NCI-H2171 treated with DMSO at 0.1 percent for 48 hours (cell line): ENCODE measurements at places on chromosomes 4 and X.

DNA sequence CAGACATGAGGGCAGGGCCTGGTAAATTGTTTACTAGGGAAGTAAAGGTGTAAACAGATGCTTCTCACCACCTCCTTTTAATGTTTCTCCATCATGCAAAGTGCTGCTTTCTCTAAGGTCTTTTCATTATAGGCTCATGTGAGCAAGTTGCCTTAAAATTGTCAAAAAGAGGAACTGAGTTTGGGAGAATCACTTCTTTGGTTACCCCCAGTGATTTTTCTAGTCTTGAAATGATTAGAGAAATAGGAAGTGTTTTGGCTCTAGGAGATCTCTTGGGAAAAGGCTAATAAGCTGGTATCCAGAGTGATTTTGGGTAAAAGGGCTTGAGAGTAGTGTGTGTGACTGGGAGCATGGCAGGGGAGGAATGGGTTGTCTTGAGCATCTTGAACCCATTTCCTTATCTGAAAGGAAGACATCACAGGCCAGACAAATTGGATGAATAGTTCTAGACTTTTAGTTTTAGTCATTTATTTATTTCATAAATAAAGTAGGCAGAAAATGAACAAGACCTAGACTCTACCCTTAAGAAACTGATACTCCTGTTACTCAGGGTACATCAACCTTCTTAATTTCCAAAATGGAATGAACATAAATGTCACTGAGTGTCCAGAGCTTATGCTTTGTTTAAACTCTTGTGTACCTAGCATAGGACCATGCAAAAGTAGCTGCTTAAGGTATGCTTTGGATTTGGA, 14.2 kb downstream of the GRPR start:
- DNase-seq, result no peak

DNA sequence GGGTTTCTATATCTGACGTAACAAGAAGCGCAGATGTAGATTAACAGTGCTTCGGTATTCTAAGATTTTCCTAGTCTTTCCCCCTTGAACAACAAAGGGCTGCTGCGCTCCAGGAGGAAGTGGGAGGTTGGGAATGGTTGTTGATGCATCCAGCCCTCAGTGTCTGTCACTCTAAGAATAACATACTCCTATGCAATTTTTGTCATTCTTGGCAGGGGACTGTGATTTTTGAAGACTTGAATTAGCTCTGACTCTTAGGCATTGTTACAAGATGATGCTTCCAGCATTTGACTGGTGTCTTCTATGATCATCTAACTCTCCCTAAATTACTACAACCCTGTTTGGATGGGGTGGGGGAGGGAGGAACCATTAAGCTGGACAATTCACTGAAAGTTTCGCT, 394.2 kb downstream of the ARHGAP24 start:
- no peak for DNase-seq

DNA sequence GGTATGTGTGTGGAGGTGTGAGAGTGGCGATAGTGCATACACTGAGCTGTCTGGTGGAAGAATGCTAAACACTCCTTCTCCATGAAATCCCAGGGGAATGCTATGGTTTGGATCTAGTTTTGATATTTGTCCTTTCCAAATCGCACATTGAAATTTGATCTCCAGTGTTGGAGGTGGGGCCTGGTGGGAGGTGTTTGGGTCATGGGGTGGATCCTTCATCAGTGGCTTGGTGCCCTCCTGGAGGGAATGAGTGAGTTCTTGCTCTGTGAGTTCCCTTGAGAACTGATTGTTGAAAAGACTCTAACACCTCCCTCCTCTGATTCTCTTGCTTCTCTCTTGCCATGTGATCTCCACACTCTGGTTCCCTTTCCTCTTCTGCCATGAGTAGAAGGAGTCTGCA, 114.1 kb upstream of the HHIP start:
- DNase-seq, result no peak

DNA sequence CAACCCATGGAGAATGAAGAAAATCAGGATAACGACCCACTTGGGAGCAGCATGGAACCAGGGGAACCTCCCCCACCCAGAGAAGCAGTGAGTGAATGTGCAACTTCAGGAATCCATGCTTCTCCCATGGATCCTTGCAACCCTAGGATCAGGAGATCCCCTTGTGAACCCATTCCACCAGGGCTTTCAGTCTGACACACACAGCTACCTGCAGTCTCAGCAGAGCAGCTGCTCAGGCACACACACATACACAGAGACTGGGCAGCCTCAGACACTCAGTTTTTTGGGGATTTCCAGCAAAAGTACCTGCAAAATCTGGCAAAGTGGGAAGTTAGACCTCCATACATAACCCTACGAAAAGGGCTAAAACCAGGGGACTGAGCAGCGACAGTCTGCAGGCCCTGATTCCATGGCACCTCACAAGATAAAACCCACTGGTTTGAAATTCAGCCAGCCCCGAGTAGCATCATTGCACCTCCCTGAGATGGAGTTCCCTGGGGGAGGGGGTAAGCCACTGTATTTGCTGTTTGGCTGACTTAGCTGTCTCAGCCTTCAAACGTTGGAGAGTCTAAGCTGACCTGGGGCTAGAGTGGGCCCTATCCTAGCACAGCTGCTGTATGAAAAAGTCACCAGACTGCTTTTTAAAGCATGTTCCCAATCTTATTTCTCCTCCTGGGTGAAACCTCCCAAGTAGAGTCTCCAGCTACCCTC, 737.5 kb upstream of the NDST4 start:
- no peak for DNase-seq

DNA sequence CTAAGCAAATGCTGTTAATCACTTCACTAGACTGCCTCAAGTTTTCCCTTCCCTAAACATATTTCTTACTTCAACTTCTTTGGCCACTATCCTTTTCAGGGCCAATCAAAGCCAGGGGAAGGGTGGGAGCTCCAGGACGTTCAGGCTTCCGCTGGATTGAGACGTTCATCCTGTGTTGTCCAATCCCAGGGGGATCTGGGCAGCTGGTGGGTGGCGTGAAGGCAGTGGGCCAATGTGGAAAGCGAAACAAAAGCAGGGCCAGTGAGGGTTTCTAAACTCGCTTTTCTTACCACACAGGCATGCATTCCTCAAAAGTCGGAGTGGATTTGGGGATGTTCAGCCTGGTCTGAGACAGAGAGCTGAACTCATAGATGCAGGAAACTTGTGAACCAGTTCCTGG, 7.6 kb downstream of the CXCL13 start:
- DNase-seq, result no peak

DNA sequence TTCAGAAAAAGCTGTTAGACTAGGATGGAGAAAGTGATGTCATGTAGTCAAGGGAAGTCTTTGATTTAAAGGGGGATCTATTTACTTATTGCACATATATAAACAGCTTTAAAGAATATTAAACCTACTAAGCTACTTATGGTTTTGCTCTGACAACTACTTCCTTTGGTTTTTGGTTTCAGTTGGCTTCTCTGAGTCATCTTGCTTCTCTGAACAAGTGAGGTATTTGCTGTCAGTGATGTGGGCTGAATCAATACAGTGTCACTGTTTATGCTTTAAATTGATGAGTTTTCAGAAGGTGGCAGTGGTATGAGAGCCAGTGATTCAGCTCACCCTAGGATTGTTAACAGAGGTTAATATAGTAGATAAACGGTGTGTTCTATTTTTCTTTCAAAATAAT, 75.1 kb downstream of the CEP44 start:
- no peak for DNase-seq

GRCh38 chr4:36420111-36420679, 138.8 kb downstream of the DTHD1 start:
- DNase-seq, result no peak

DNA sequence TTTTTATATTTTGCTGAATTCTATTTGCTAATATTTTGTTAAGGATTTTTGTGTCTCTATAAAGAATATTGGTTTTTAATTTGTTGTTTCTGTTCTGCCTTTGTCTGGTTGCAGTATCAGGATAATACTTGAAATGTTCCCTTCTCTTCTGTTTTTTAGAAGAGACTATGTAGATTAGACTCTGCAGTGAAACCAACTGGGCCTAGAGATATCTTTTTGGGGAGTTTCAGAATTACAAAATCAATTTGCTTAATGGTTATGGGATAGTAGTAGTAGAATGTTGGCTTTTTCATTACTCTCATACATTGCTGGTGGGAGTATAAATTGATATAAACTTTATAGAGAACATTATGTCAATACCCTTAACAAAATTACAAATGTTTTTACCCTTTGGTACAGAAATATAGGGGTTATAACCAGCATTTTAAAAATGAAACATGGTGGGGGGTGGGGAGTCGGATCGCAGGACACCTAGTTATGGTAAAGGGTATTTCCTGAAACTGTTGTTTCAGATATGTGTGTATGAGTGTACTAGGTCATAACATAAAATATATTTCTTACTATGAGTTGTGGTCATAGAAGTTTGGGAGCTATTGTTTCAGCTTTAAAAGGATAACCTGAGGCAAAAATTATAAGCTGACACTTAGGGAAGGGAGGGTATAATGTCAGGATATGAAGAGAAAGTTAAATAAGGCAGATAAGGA, 29.0 kb downstream of the CLOCK start:
- DNase-seq, result no peak

- DNase-seq, result peak; percentile 61
Measured at GRCh38 chr4:75004755-75005668, 72.1 kb downstream of the PARM1 start.

GRCh38 chr4:40909363-40909876, 159.7 kb downstream of the NSUN7 start:
- DNase-seq, result no peak

- no peak for DNase-seq
Measured at GRCh38 chrX:15334561-15334960, 762 bp downstream of the PIGA start.

- DNase-seq, result no peak
Measured at GRCh38 chr4:117560329-117560728, 474.0 kb upstream of the NDST3 start.

DNA sequence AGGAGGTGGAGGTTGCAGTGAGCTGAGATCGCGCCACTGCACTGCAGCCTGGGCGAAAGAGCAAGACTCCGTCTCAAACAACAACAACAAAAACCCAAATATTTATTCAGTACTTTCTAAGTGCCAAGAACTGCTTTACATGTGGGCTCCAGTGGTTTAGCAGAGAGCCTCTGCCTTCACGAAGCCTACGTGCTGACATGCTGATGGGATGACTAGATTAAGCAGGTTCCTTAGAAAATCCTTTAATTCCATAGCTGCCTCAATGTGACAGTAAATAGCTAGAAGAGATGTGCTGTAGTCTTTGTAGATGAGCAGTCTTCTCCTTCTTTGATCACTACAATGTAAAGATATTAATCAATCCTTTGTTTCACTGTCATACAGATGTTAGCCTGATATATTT, 49.6 kb downstream of the TAPT1 start:
- DNase-seq, result no peak

- no peak for DNase-seq
Measured at GRCh38 chr4:168604496-168605373, 107.9 kb downstream of the PALLD start.

GRCh38 chrX:47940448-47940847, 63.3 kb downstream of the ZNF182 start:
- DNase-seq, result no peak

- peak; percentile 84 for DNase-seq
Measured at GRCh38 chr4:123547216-123548165, 150.9 kb downstream of the SPRY1 start.

- DNase-seq, result no peak
Measured at GRCh38 chr4:56828784-56829535, 7.5 kb upstream of the SPINK2 start.

GRCh38 chr4:17665346-17665745, 50.9 kb downstream of the MED28 start:
- DNase-seq, result no peak

DNA sequence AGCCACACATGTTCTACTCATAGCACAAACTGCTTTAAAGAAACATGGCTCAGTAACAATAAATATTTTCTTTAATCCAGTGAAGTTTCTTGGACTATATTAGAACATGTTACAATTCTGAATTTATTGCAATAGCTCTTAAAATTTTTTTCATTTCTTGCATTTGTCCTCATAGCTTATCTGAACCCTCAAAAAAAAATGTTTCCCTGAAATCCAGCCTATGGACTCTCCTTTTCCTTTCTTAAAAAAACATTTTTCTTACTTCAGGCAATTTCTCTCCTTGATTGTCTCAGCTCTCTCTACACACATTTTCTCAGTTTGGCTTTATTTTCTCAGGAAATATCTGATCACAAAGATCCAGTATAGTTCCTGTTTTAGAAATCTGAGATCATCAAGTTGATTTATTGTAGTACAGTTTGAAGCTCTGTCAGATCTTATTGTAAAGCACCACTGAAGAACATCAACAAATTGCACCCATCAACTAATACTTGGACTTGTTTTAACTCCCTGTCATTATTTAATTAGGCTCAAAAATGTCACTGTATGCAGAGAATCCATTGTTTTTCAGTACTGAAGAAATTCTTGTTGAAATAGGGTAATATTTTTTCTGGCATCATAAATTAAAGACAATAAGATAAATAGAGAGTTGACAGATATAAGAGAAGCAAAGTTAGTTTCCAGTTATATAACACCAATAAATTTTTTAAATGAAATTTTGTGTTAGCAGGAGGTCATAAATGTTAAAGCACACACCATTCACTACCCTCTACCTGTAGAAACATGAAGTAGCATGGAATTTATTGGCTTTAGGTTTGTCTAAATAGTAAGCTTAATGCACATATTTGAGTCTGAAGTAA, 317.7 kb downstream of the ARHGAP24 start:
- DNase-seq, result no peak

DNA sequence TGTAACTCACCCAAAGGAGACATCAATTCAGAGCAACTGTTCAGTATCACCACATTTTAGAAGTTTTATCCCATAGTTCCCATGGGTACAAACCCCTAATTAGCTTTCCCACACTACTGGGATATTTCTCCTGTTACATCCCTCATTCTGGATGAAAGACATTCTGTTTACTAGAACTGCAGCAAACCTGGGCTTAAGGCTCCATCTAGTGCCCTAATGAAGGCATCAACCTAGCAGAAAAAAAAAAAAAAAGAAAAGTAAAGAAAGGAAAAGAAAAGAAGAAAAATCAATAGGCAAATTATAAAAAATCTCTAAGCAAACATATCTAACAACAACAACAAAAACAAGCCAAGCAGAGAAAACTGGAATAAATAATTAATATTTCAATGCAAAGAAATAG, 133.7 kb upstream of the CPXCR1 start:
- DNase-seq, result peak; percentile 1

- DNase-seq, result peak; percentile 3
Measured at GRCh38 chrX:139924069-139924695, 8.7 kb downstream of the ATP11C start.
